ENCODE measurements at places on chromosomes 1 and 21.

DNA sequence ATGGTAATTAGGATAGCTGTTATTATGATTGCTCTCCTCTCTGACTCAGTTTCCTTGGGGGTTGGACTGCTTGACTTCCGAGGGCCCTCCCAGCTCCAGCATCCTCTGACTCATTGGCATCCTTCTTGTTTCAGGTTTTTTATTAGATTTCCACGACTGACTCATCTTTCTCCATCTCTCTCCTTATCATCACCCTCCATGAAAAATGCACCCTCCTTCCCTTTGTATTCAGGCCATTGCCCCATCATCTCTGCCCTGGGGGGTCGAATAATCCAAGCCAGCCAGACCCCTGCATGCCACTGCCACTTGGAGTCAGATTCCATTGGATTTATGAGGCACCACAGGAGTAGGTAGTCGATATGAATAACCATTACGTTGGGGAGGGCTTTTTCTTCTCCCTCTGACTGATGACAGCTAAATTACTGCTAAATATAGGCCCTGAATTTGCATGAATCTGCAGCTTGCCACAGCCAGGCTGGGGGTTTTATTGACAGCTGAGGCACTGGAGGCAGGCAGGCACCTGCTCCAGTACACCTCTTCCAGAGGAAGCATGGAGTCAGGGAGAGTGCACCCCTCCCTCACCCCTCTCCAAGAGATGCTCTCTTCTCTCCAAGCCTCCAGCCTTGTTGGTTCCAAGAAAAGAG is 91.7 kb downstream of the C1orf94 start:
- peak; percentile 94 for DNase-seq

DNA sequence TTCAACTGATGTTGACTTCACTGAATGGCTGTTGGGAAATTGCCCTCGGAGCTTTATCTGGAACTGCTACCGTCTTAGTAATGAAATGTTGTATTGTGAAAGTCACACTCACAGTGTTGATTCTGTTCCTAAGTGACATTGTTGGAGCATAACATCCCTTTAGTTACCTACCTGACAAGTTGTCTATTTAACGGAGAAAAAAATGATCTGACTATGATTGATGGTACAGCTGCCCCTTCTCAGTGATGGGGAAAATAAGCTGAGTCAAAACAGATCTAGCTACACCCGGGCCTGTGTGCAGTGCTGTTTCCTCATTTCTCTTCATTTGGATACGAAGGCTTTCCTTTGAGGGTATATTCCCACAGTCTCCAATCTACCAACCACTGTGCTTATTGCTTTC is 472.3 kb upstream of the BRINP3 start:
- DNase-seq, result no peak

- DNase-seq, result no peak
Measured at GRCh38 chr1:10754568-10755329, 41.7 kb downstream of the CASZ1 start.

GRCh38 chr1:37128091-37128490 is 93.8 kb upstream of the GRIK3 start:
- DNase-seq, result no peak

DNA sequence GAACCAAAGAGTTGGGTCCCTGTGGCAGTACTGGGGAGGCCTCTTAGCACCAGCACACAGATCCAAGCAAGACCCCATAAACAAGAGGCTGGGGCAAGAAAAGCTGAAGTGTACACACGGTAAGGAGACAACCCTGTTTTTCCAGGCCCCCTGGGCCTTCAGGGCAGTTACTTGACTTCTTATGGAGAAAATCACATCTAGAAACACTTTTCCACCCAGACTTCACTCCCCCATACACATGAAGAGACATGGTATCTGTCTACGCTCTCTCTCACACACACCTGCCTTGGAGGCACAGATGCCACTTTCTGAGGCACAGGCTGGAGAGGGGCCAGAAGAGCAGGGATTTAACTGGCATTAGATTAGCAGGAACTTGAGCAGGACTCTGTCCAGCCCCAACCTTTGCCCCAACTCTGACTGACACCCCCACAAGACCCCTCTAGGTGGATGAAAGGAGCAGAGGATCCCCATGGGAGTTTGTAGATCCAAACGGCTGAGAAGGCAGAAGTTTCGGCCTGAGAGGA is 2.2 kb downstream of the CERS2 start:
- no peak for DNase-seq

DNA sequence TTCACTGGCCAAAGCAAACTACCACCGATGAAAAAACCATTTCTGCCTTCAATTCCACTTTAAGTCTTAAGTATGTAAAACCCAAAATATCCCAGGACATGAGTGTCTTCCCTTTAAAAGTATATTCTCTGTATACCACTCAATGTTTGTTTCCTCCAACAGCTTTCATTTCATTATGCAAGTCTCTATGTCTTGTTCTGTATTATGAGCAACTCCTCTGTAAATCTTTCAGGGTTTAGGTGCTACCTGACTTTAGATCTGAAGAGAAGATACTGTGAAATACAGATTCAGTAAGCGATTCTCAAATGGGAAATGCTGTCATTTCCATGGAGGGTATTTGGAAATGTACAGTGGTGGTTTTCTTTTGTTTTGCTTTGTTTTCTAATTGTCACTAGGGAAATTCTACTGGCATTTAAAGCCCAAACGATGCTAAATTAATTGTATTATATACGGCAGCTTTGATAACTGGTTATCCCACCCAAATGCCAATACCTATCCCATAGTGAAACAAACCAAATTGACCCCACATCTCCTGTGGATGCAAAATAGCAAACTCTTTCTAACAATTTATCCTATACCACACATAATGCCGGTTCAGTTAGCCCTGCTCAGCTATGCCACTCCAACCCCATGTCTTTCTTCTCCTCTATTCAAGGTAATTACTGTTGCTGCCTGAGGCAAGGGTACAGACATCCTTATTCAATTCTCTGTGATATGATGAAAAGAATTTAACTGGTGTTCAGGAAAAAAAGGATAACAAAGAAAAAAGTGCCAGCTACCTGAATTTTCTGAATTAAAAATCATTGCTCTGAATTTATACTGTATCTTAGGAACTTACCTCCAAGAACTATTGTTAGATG is 182.8 kb downstream of the EIF4G3 start:
- no peak for DNase-seq

GRCh38 chr1:234495231-234495990 is 16.4 kb upstream of the TARBP1 start:
- DNase-seq, result no peak

GRCh38 chr1:186672596-186672995 is 7.6 kb downstream of the PTGS2 start:
- DNase-seq, result no peak

GRCh38 chr1:246782120-246782900 is 58.1 kb downstream of the SCCPDH start:
- no peak for DNase-seq

- no peak for DNase-seq
Measured at GRCh38 chr1:164781972-164782371, 223.0 kb downstream of the PBX1 start.

- no peak for DNase-seq
Measured at GRCh38 chr1:66397192-66397591, 136.8 kb upstream of the SGIP1 start.

DNA sequence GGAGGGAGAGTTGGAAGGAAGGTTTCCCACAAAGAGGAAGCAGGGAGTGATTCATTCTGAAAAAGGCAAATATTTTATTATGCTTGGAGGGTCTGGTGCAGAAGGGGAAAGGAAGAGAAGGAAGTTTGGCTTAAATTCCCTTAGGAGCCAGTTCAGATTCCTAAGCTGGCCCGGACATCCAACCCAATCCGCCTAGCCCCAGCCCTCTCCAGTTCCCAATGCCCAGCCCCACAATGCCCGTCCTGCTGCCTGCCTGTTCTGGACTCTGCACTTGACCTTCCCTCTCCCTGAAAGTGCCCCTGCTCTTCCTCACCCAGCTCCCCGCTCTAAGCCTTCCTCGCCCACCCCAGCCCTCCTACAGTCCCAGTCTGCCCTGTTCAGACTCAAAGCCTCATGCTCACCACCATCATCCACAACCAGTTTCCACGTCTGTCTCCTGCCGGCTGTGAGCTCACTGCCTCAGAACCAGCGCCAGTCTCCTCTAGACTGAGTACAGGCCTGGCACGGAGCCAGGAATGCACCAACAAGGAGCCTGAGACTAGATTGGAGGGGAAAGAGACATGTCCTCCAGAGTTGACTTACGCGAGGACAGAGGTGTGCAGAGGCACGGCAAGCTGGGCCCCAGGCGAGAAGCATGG is 18.9 kb downstream of the CAPN2 start:
- no peak for DNase-seq

DNA sequence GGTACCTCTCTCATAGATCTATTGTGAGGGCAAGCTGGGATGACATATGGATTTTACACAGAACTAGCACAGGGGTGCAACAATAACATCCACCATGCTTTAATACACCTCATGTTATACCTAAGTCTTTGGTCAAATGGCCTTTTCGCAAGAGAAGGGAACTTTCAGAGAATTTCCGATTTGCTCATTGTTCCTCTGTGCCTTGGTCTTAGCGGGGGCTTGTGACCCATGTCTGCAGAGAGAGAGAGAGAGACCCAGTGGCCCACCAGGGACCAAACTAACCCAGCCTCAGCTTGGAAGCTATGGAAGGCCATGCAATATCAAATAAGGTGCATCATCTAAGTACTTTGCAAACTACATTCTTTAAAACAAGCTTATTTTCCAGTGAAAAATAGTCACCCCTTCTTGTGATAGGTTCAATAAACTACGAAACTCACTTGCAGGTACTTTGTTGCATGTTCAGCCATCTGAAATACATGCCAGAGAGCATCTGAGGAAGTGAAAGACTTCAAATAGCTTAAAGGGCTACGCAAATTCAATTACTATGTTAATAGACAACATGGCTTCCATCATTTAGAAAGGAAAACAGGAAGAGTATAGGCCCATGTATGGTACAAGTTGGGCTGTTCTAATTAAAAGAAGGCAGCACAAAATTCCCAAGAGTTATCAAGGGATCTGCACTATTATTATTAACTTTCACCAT is 100.7 kb downstream of the KCNN3 start:
- DNase-seq, result no peak

- DNase-seq, result no peak
Measured at GRCh38 chr1:22241250-22241649, 98.4 kb upstream of the WNT4 start.

DNA sequence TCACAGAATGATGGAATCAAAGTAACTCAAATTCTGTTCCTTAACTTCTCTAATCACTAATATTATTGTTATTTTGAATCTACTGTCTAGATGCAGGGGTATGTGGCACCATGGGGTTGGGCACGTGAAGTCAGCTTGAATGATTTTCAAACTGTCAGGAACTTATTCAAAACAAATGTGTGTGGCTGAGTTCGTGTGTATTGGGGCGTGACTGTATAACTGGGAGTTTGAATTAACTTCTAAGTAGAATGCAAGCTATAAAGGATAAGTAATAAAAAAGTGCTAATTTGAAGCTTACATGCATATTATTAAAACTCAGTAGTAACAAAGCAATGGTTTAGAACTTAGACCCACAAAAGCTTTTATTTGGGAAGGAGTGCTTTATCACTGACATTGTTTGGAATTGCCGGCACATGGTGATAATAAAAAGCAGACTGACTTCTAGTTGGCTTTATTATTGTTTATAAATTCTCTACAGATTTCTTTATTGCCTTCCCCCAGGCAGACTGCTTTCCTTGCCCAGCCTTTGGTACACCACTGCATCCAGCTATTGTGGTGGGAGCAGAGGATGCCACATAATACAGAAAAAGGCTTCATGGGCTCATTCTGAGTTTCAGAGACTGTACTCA is 84.3 kb downstream of the TENT5C start:
- DNase-seq, result peak; percentile 36

DNA sequence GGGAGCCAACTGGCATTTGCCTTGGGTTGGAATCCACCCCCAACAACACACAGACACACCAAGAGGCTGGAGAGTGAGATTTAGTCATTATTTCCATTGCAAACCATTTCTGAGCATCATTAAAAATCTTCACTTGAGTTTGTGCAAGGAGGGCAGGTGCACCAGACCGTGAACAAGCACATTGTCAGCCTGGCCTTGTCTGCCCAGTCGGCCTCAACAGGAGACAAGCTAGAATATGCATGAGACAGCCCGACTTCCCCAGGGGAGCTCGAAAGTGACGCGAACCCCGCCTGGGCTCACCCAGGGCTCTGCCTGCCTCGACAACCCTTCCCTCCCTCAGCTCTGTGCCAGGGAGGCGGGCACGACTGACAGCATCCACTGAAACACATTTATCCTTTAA is 15.4 kb upstream of the GUCA2B start:
- DNase-seq, result peak; percentile 75

- DNase-seq, result no peak
Measured at GRCh38 chr1:235011064-235011598, 117.5 kb downstream of the TOMM20 start.

- DNase-seq, result peak; percentile 20
Measured at GRCh38 chr1:182484531-182485257, 34.7 kb downstream of the RGSL1 start.

DNA sequence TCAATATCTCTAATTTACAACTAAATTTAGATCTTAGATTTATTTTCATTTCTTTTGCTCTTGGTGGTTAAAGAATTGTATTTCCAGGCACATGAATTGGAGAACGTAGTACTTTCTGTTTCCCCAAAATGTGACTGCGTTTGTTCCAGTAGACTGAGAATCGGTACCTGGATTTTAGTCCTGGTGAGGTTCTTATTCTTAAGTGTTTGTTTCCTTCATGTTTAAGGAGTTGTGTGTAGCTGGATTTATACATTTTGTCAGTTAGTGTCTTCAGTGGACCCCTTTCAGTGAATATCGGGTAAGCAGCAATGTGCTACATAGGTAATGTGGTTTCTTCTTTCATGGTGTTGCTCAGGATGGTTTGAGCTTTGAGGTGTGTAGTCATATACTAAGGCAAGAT is 6.8 kb downstream of the MIER1 start:
- no peak for DNase-seq

GRCh38 chr1:81032374-81032773 is 768.4 kb upstream of the ADGRL2 start:
- peak; percentile 21 for DNase-seq

- peak; percentile 10 for DNase-seq
Measured at GRCh38 chr1:68819190-68819829, 322.4 kb upstream of the DEPDC1 start.

- DNase-seq, result no peak
Measured at GRCh38 chr1:225748529-225748928, 29.1 kb upstream of the SRP9 start.

GRCh38 chr1:187646536-187647107 is 817.9 kb downstream of the PLA2G4A start:
- DNase-seq, result no peak

- DNase-seq, result peak; percentile 51
Measured at GRCh38 chr1:114756949-114757454, 782 bp downstream of the CSDE1 start.

GRCh38 chr1:246506674-246507481 is at the start of gene SMYD3:
Gene SMYD3 (minus strand): TSS chr1:246507279.
- DNase-seq, result peak; percentile 84

- no peak for DNase-seq
Measured at GRCh38 chr1:179298952-179299351, 5.4 kb downstream of the SOAT1 start.

DNA sequence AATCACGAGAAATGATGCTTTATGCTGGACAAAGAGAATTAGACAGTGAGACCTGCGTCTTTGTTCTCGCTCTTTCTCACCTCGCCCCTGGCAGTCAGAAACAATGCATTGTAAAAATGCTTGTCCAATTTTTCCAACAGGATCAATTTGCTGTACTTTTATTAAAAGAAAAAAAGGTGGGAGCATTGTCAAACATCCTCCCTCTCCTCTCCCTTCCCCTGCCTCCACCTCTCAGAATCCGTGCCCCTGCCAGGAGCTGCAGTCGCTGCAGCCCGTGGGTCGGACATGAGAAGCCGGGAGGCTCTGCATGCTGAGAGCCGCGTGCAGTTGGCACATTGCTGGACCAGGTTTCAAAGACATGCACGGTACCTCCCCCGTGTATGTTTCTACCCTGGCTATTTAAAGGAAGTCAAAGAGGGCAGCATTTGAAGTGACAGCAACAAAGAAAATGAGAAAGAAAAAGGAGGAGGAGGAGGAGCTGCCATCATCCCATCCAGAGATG is 161.0 kb upstream of the KAZN start:
- no peak for DNase-seq

Data from NCI-H526 (cell line).